ENCODE measurements at places on chromosomes 6 and 20.
A peak's percentile ranks its signal among the peaks of the same experiment; 100 is the strongest.

- no peak for DNase-seq
Measured at GRCh38 chr20:49990271-49990720, 7.5 kb downstream of the SNAI1 start.

DNA sequence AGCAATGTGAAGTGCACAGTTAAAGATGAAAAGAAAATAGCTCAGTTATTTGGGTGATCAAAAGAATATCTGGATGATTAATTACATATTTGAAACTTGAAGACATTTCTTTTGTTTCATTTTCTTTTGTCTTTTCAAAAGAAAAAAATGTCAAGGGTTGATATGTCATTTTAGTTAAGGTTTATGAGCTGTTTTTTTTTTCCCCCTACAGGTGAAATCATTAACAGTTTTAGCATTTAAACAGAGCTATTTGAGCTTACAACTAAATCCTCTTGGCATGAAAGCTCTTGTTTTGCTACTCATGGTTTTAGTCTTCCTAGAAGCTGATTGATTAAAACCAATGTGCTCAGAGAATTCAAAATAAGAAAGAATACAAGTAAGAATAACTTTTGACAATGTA lies 887.3 kb downstream of the PHF3 start:
- no peak for DNase-seq

GRCh38 chr6:47292944-47293343 lies 16.8 kb downstream of the TNFRSF21 start:
- peak; percentile 22 for DNase-seq

- DNase-seq: no peak
Measured at GRCh38 chr20:62773845-62774714, 22.2 kb upstream of the MRGBP start.

GRCh38 chr20:18284805-18285533 lies 3.4 kb upstream of the ZNF133 start:
- DNase-seq: no peak

- no peak for DNase-seq
Measured at GRCh38 chr20:51784299-51784698, 16.1 kb upstream of the ATP9A start.

DNA sequence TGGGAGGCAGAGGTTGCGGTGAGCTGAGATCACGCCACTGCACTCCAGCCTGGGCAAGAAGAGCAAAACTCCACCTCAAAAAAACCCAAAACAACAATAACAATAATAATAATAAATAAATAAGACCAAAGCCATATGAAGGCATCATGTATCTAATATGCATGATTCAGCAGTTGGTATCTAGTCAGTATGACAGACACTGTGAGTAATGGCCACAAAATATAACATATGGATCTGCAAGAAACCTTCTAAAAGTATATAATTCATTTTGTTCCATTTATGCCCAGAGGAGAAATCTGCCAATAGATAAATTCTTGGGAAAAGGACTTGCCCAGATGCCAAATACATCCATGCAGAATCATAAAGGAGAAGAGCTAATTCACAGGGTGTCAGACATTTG lies 252.3 kb downstream of the BTBD9 start:
- DNase-seq: peak; percentile 13

GRCh38 chr20:63538204-63539091 lies 1.3 kb upstream of the PTK6 start:
- no peak for DNase-seq

DNA sequence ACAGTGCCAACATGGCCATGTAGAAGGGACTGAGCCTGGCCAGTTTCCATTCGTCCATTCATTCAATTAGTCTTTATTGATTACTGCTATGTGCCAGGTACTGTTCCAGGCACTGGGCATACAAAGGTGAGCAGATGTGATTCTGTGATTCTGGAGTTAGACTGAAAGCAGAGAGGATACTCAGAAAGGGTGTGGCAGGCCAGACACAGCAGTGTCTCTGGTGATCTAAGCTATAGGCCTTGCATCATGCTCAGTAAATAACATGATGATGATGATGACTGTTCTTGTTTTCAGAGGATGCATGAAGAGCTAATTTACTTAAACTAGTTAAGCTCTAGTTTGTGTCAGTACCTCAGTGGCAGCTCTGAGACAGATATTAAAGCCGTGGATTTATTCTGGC lies 31.4 kb upstream of the FUCA2 start:
- DNase-seq: no peak

DNA sequence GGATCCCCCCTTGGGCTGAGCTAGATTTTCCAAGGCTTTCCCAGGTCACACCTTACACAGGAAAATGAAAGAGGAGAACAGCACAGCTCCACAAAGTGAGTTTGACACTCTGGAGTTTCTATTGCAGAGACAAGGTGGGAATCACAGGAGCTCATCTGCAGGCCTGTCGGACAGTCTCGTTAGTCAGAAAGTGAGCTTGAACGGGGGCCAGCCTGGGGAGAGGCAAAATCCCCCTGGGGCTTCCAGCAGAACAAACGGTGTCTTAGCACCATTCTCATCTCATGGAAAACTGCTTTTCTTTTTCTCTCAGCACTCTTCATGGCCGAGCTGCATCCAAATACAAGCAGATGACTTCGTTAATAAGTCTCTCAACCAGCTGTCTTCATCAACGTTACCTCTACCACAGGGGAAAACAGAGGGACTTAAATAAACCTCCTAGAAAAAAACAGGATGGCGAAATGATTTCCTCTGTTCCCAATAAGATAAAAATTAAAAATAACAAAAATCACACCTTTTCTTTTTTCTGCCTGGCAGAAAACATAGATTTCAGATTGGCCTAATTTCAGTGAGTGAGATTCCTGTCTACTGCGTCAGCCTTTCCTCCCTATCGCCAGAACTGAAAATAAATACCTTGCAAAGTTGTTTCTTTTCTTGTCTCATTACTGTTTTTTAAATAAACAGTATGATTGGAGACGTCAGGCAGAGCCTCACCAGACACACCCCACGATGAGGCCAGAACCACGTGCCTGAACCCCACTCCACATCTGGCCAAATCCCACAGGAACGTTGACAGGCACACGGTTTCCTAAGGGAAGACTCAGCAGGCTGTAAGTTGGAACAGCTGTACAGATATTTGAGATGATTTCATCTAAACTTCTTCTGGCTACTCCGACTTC lies 219.0 kb downstream of the TTLL2 start:
- peak; percentile 19 for DNase-seq

All from fibroblast of skin of right quadriceps (primary cell).